ENCODE measurements at places on chromosomes 3 and 15.

DNA sequence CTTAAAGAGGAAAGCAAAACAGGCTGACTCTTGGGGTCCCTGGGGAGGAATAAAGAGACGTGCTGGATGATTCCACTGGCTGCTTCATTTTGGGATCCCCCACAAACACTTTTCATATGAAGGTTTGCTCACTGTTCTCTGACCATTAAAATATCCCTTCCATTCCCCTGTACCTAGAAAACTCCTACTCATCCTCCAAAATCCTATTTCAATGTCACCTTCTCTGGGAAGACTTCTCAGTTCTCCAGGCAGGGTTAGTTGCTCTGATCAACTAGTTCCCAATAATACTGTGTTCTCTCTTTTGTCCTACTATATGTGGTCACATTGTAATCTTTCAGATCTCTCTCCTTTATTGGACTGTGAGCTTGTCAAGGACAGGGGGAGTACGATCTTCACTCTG, 19.0 kb downstream of the LARP6 start:
- DNase-seq = no peak
- H3K4me3 ChIP-seq = no peak overlapping the region
- no peaks in the 10 kb centered on the region for H3K27me3 ChIP-seq
- H3K4me1 ChIP-seq = no peaks in the 10 kb centered on the region
- H3K27ac ChIP-seq = no peak overlapping the region

- no peak overlapping the region for H3K27ac ChIP-seq
- H3K36me3 ChIP-seq = no peaks in the 10 kb centered on the region
- no peak overlapping the region for H3K4me3 ChIP-seq
- no peak for DNase-seq
- H3K27me3 ChIP-seq = peaks cover 4% of the 10 kb centered on the region
These were observed 208.0 kb downstream of the ERC2 start for GRCh38 chr3:56260262-56260661.

- DNase-seq = peak; percentile 64
- peaks cover 20% of the 10 kb centered on the region for H3K36me3 ChIP-seq
- H3K27me3 ChIP-seq = no peaks in the 10 kb centered on the region
- H3K4me3 ChIP-seq = peak within 1 kb of the TSS; percentile 72
These were observed at the start of gene HAPLN3 for GRCh38 chr15:88894819-88895767. TSS of gene HAPLN3 (minus strand) at chr15:88895544. CDS start at chr15:88887298, 8,246 bp downstream.

GRCh38 chr3:190396001-190396400, 8.0 kb downstream of the CLDN16 start:
- H3K4me1 ChIP-seq = no peaks in the 10 kb centered on the region
- no peak overlapping the region for H3K4me3 ChIP-seq
- no peak for DNase-seq
- no peak overlapping the region for H3K27ac ChIP-seq
- no peaks in the 10 kb centered on the region for H3K27me3 ChIP-seq

DNA sequence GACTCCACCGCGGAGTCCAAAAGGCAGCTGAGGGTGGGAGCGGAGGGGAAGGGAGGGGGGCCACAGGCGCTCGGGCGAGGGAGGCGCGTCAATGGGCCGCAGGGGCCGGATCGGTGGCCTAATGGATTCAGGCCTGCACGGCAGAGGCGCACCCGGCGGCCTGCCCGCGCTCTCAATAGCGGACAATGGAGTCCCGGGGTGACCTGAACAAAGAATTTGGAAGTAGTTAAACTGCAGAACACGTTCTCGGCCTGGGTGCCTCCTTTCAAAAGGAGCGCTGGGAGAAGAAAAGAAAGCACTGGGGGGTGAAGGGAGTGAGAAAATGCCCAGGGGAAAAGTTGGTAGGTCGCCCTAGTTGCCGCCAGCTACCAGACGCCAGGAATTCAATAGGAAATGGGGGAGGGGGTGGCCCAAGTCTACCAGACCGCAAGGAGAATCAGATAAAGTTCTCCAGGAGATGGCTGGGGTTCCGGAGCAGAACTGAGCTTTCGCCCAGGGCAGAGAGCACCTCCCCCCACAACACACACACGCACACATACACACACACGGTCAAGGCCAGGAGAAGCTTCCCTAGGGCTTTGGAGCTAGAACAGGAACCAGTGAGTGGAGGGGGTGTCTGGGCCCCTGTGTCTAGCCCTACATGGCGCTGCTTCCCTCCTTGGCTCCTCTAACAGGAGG, 25.8 kb upstream of the POLG start:
- no peak overlapping the region for H3K27ac ChIP-seq
- DNase-seq = no peak
- peaks cover 37% of the 10 kb centered on the region for H3K4me1 ChIP-seq

GRCh38 chr3:27095553-27096222, 273.5 kb downstream of the NEK10 start:
- no peak for DNase-seq
- no peaks in the 10 kb centered on the region for H3K36me3 ChIP-seq
- no peaks in the 10 kb centered on the region for H3K27me3 ChIP-seq
- H3K4me1 ChIP-seq = no peaks in the 10 kb centered on the region
- no peak overlapping the region for H3K27ac ChIP-seq

GRCh38 chr3:170330366-170330765, 27.1 kb upstream of the SKIL start:
- no peaks in the 10 kb centered on the region for H3K36me3 ChIP-seq
- no peak for DNase-seq
- no peaks in the 10 kb centered on the region for H3K27me3 ChIP-seq
- no peaks in the 10 kb centered on the region for H3K4me1 ChIP-seq

- no peak overlapping the region for H3K4me3 ChIP-seq
- no peak overlapping the region for H3K27ac ChIP-seq
- H3K4me1 ChIP-seq = no peaks in the 10 kb centered on the region
- H3K27me3 ChIP-seq = no peaks in the 10 kb centered on the region
- no peaks in the 10 kb centered on the region for H3K36me3 ChIP-seq
These were observed 44.8 kb upstream of the SLC41A3 start for GRCh38 chr3:126128504-126129397.

DNA sequence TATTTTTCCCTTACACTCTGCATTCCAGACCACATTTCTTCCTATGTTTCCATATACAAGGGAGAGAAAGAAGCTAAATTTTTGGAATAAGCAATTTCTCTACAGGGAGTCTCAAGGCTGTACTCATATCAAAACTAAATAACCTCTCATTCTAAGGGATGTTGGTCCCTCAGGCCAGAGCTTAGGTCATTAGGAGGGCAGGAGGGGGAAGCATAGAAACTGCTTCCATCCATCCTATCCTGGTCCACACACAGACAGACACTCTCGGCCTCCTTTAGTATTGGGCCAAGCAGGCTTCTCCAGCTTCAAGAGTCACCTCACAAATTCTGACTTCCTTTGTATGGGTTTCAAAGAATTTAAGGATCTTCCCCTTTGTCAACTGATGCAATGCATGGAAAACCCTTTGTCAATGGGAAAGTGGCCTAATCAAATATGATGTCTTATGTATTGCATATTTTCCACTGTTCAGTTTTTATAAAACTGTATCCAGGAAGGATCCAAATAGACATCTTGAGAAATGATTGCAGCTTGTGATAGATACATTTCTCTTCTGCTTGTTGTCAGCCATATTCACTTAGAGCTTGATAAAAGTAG, 140.7 kb upstream of the RARB start:
- no peaks in the 10 kb centered on the region for H3K36me3 ChIP-seq
- DNase-seq = no peak
- no peaks in the 10 kb centered on the region for H3K27me3 ChIP-seq
- H3K4me1 ChIP-seq = no peaks in the 10 kb centered on the region
- H3K4me3 ChIP-seq = no peak overlapping the region
- no peak overlapping the region for H3K27ac ChIP-seq

DNA sequence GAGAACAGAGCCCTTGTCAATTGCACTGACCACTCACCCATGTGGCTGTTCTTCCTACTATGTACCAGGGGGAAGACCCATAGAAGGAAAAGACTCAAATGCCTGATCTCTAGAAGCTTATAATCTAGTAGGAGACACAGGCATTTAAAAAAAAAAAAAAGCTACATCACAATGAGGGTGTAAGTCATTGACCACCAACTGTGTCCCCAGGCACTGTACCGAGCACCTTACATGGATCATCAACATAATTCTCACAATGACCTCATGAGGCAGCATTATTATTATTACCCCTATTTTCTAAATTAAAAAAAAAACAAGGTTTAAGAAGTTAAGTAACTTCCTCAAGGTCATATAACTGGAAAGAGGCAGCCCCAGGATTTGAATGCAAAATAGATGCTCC, 247.4 kb downstream of the SHOX2 start:
- H3K4me3 ChIP-seq = no peak overlapping the region
- no peaks in the 10 kb centered on the region for H3K27me3 ChIP-seq
- no peak overlapping the region for H3K27ac ChIP-seq
- H3K4me1 ChIP-seq = no peaks in the 10 kb centered on the region

- no peak for DNase-seq
- H3K4me1 ChIP-seq = no peaks in the 10 kb centered on the region
- no peaks in the 10 kb centered on the region for H3K27me3 ChIP-seq
- H3K4me3 ChIP-seq = no peak overlapping the region
These were observed 43.7 kb downstream of the CHCHD6 start for GRCh38 chr3:126747768-126748167.

GRCh38 chr3:183449391-183449790, 21.0 kb upstream of the MCF2L2 start:
- DNase-seq = no peak
- H3K27ac ChIP-seq = no peak overlapping the region
- no peaks in the 10 kb centered on the region for H3K36me3 ChIP-seq
- H3K4me3 ChIP-seq = no peak overlapping the region
- peaks cover 6% of the 10 kb centered on the region for H3K4me1 ChIP-seq

DNA sequence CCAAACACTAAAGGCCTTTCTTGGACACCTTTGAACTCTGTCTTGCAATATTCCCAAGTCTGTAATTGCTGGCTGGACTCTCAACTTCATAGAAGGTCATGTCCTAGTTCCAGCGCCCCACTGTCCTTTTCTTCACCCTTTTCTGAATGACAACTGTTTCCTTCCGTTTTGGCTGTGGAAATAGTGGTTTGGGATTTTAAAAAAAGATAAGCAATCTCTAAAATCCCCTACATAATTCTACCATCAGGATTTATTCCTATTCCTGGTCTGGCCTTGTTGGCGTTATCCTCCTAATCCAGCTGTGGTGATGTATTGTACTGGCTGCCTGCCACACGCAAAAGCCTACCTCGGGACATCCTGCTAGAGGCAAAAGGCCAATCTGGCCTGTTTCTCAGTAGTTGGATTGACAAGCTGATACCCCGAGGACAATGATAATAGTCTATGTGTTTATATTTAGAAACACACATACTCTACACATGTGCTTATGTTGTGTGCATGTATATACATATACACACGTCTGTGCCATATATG, 440.3 kb upstream of the DPH6 start:
- no peaks in the 10 kb centered on the region for H3K27me3 ChIP-seq
- H3K4me3 ChIP-seq = no peak overlapping the region

- H3K27ac ChIP-seq = no peak overlapping the region
- H3K27me3 ChIP-seq = peaks cover 14% of the 10 kb centered on the region
- H3K36me3 ChIP-seq = no peaks in the 10 kb centered on the region
- no peaks in the 10 kb centered on the region for H3K4me1 ChIP-seq
These were observed 54.4 kb upstream of the SLC6A11 start for GRCh38 chr3:10761583-10761982.

- no peaks in the 10 kb centered on the region for H3K36me3 ChIP-seq
- no peak overlapping the region for H3K4me3 ChIP-seq
- DNase-seq = no peak
- no peaks in the 10 kb centered on the region for H3K27me3 ChIP-seq
- no peaks in the 10 kb centered on the region for H3K4me1 ChIP-seq
- no peak overlapping the region for H3K27ac ChIP-seq
These were observed 198.2 kb upstream of the LMCD1 start for GRCh38 chr3:8303466-8303865.

GRCh38 chr3:133937756-133938601, 42.3 kb upstream of the RAB6B start:
- H3K4me3 ChIP-seq = no peak overlapping the region
- H3K36me3 ChIP-seq = no peaks in the 10 kb centered on the region
- no peak overlapping the region for H3K27ac ChIP-seq
- DNase-seq = no peak
- no peaks in the 10 kb centered on the region for H3K27me3 ChIP-seq

GRCh38 chr3:190036631-190037030, 84.1 kb downstream of the P3H2 start:
- no peak overlapping the region for H3K27ac ChIP-seq
- DNase-seq = no peak
- H3K36me3 ChIP-seq = no peaks in the 10 kb centered on the region
- no peak overlapping the region for H3K4me3 ChIP-seq
- no peaks in the 10 kb centered on the region for H3K27me3 ChIP-seq
- no peaks in the 10 kb centered on the region for H3K4me1 ChIP-seq

- H3K36me3 ChIP-seq = no peaks in the 10 kb centered on the region
- DNase-seq = no peak
- H3K27ac ChIP-seq = no peak overlapping the region
- H3K4me3 ChIP-seq = no peak overlapping the region
- H3K27me3 ChIP-seq = no peaks in the 10 kb centered on the region
These were observed 59.6 kb downstream of the UBE2E2 start for GRCh38 chr3:23262766-23263165.

- H3K27me3 ChIP-seq = no peaks in the 10 kb centered on the region
- H3K27ac ChIP-seq = peak within 1 kb of the TSS; percentile 88
- DNase-seq = peak; percentile 89
- H3K36me3 ChIP-seq = peaks cover 39% of the 10 kb centered on the region
- H3K4me3 ChIP-seq = peak within 1 kb of the TSS; percentile 92
- peaks cover 67% of the 10 kb centered on the region for H3K4me1 ChIP-seq
These were observed at the start of the genes DTX3L and PARP9 for GRCh38 chr3:122564155-122564912. TSS of gene DTX3L (plus strand) at chr3:122564338. CDS start at chr3:122564427, 89 bp downstream. TSS of gene PARP9 (minus strand) at chr3:122564300. CDS start at chr3:122559620, 4,680 bp downstream.

DNA sequence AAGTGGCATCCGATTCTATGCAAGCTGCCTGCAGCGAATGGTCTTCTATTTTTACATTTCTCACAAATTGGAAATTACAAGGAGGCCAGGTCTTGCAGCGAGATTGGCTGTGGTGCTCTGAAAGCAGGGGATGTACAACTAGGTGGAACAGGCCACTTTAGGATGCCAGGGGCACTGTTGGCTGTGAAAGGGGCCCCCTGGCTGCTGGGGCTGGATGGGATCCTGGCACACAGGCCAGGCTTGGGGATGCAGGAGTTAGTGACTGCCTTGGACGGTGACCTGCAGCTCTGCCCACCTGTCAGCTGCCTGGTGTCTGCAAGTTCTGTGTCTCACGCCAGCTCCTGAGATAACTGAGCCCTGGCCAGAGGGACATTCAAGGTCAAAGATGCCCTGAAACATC, 4.6 kb downstream of the SLC6A1 start:
- peaks cover 35% of the 10 kb centered on the region for H3K27me3 ChIP-seq
- no peaks in the 10 kb centered on the region for H3K36me3 ChIP-seq
- no peak overlapping the region for H3K4me3 ChIP-seq
- DNase-seq = no peak
- peaks cover 7% of the 10 kb centered on the region for H3K4me1 ChIP-seq

DNA sequence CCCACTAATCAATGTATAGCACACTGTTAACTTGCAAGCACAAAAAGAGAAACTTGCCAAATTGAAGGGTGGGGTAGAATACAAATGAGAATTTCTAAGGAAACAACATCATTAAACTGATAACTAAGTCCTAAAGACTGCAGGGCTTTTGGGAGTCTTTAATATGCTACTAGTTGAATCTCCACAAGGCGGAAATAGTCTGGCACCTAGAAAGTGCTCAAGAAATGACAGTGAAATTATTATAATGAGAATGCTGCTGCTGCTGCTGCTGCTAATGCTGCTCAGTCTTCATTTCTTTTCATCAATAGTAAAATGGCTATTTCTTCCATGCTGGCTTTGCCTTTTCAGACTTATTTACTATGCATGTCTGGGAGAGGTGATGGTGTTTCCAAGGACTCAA, 91.8 kb downstream of the BTD start:
- H3K27me3 ChIP-seq = no peaks in the 10 kb centered on the region
- no peaks in the 10 kb centered on the region for H3K4me1 ChIP-seq
- peaks cover 36% of the 10 kb centered on the region for H3K36me3 ChIP-seq
- H3K27ac ChIP-seq = no peak overlapping the region

GRCh38 chr3:57778494-57778893, 22.4 kb downstream of the SLMAP start:
- no peak overlapping the region for H3K4me3 ChIP-seq
- H3K27ac ChIP-seq = no peak overlapping the region
- no peaks in the 10 kb centered on the region for H3K36me3 ChIP-seq
- DNase-seq = no peak
- H3K27me3 ChIP-seq = no peaks in the 10 kb centered on the region
